ENCODE measurements at places on chromosomes 2 and 18.

- DNase-seq: no peak
These were observed 1.3 kb upstream of the LYPD6 start for GRCh38 chr2:149329068-149329467.

DNA sequence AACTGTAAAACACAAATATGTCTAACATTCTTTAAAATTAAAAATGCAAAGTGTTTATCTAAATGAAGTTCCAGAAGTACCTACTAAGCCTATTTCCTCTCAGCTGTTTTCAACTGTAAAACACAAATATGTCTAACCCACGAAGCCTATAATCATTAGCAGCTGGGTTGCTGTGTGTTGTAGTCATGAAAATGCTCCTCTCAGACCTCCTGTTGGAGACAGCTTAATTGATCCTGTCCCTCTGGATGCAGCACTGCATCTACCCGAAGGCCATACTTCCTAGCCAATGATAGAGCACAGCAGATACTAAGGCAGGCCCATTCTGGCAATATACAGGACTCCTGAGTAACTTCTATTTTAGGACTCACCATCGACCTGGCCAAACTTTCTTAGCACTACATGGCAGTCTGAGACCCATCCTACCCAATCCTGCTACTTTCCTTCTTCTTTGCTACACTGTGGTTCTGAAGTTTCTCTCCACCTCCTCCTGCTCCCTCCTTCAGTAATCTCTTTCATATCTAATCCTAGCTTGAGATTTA, 92.5 kb upstream of the RBBP8 start:
- no peak for DNase-seq

DNA sequence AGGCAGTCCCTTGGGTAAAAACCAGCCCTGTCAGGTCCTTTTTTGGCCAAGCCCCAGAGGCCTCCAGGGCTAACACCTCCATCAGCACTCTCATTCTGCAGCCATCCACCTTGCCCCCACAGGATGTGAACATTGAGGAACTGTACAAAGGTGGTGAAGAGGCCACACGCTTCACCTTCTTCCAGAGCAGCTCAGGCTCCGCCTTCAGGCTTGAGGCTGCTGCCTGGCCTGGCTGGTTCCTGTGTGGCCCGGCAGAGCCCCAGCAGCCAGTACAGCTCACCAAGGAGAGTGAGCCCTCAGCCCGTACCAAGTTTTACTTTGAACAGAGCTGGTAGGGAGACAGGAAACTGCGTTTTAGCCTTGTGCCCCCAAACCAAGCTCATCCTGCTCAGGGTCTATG, 7.3 kb downstream of the IL1F10 start:
- DNase-seq: no peak

DNA sequence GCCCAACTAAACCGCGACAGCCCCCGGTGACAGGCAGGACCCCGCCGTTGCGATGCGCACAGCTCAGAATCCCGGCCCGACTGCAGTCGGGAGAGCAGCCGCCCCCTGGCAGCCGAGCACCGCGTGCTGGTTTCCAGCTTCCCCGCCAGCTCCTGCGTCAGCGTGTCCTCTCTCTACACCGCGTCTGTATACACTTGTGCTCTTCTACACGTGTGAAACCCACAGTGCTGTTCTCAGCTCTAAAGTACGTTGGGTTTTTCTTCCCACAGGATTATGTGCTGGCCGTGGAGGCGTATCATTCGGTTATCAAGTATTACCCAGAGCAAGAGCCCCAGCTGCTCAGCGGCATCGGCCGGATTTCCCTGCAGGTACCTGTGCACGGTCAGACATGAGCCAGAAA, 54.0 kb downstream of the ADI1 start:
- no peak for DNase-seq

GRCh38 chr18:39935598-39935997, 2019.4 kb upstream of the PIK3C3 start:
- DNase-seq: no peak

GRCh38 chr2:84286878-84287277, 172.2 kb downstream of the SUCLG1 start:
- no peak for DNase-seq

DNA sequence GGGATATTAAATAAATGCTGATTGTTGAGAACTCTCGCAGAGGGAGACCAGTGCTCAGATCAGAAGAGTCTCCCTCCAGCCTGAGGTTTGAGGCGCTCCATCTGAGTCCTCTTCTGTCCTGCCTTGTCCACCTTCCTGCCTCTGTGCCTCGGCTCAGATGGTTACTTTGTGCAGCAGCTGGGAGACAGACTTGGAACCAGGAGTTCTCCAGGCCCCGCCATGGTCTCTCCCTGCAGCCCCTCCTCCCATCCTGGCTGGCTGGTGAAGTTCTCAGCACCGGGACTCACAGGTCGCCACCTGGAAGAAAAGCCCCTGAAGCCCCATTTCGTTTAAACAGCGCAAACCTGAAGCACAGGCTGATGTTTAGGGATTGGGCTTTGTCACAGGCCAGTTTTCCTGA, 60.6 kb downstream of the DDX1 start:
- DNase-seq: no peak

- no peak for DNase-seq
These were observed 38.1 kb upstream of the SLC38A11 start for GRCh38 chr2:164993287-164994016.

GRCh38 chr2:16154061-16154460, 213.7 kb downstream of the MYCN start:
- DNase-seq: no peak

DNA sequence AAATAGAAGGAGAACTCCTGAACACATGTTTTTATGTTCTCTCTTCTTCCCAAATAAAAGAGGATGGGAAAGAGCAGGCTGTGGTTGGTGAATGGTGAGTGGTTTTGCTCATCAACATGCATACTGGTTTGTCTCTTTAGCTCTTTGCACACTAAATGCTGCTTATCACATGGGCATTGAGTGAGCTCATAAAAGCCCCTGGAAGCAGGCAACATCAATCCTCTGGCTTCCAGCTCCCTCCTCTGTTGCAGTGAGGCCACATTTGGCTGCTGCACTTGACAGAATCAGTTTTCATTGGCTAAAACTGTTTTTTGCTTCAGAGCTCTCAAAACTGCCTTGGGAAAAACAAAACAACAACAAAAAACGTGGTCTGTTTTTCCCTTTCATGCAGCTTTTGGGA, 1308.2 kb upstream of the NRXN1 start:
- no peak for DNase-seq

DNA sequence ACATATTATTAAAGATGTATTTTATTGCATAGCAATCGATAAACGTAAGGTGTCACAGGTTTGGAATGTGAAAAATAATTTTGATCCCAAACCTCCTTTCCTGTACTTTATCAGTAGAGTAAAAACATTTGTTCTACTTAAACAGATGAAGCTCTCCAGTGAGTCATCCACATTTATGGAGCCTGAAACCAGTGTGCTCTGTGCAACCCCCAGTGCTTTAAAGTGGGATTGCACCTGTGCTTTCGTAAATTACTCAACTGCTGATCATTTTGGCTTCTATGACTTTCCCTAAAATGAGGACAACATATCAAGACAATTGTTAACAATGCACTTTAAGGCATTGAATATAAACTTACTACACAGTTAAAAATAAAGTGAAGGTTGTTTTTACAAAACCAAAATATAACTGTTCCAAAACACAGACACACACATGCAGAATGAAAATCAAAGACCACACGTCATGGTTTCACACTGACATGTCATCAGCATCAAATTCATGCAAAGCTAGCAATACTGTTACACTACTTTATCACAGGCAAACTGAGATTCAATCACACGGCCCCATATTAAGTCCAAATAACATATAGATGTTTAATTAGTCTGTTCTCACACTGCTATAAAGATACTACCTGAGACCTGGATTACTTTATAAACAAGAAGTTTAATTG, 9.7 kb downstream of the TMEM18 start:
- no peak for DNase-seq

- DNase-seq: no peak
These were observed 184.8 kb upstream of the VWC2L start for GRCh38 chr2:214226061-214226460.

DNA sequence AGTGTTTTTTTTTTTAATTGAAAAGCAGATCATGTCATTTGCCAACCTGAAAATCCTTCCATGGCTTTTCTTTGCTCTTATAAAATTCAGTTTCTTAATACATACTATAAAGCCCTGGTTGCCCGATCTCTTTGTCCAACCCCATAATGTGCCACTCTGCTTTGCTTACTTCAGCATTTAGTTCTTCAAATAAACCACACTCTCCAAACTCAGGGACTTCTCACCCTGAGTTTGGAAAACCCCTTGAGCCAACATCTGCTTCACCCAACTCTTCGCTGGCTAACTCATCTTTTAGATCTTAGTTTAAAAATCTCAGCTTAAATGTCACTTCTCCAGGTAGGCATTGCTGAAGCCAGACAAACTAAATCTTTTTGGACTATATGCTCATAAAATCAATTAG, 1.3 kb upstream of the STAT1 start:
- DNase-seq: no peak

DNA sequence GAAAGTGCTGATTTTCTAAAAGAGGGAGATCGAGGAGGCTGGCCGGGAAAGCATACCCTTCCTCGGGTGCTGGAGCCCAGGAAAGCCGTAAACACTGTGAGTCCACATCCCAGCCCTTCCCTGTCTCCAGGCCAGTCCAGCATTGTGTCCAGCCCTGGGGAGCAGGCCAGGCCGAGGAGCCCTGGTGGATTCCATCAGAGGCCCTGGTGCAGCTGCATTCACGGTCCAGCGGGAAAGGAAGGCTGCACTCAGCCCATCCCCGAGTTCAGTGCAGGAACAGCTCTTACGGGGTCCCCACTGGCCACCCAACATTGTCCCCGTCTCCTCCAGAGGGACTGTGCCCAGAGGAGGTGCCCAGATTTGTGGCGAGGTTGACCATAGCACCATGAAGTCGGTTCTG, 218.6 kb downstream of the KLHL29 start:
- DNase-seq: no peak

GRCh38 chr2:99512181-99512591, 22.4 kb upstream of the REV1 start:
- no peak for DNase-seq

GRCh38 chr2:195049372-195050031, 607.5 kb upstream of the SLC39A10 start:
- DNase-seq: no peak

- no peak for DNase-seq
These were observed 31.8 kb downstream of the ARHGAP15 start for GRCh38 chr2:143160732-143161707.

- DNase-seq: no peak
These were observed 558 bp downstream of the DNAJC10 start for GRCh38 chr2:182716650-182716979.
